ENCODE measurements at places on chromosomes 12 and 14.
A peak's percentile ranks its signal among the peaks of the same experiment; 100 is the strongest.

- no peak for DNase-seq
These were observed 131.5 kb downstream of the GPR135 start for GRCh38 chr14:59333668-59334067.

- DNase-seq = no peak
These were observed 1.2 kb downstream of the AMHR2 start for GRCh38 chr12:53424626-53425514.

DNA sequence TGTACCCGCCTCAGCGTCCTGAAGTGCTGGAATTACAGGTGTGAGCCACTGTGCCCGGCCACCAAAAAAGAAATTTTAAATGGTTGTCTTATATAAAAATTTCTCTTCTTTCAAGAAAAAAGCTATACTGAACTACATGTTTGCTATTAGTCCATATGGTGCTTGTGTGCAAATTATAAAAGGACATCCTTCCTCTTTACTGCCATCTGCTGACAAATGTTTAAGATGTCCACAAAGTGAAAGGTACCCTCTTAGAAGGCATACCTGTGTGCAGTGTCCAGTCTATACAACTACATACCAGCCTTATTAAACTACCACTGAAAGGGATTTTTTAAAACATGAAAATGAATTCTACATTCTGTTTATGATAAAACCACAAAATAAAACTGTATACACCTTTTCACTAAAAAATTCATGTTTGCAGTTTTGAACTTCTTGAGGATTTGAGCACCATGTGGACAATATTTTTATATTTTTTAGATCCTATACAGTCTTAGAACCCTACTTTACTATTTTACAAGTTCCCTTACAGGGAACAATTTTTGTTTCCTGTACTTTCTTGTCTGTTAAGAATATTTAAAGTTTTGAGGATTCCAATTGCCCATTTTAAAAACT is 32.8 kb upstream of the TOMM20L start:
- peak; percentile 17 for DNase-seq

- no peak for DNase-seq
These were observed 41.7 kb upstream of the DDX11 start for GRCh38 chr12:31031951-31032335.

DNA sequence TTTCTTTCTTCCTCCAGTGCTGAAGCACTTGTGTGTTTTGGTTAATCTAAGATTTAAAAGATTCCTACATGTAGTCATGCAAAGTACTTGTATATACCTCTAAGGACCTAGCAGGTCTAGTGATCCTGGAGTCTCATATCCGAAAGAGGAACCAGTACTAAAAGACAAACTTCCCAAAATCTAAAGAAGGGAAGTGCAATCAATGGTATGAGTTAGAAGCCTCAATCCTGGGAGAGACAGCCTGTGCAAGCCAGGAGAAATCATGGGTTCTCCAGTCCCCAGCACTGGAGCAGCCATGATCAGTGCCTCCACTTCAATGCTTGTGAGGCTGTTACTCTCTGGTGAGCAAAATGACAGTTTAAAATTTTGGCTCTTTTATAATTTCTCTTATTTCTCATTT is 277.4 kb downstream of the DAD1 start:
- DNase-seq = no peak

DNA sequence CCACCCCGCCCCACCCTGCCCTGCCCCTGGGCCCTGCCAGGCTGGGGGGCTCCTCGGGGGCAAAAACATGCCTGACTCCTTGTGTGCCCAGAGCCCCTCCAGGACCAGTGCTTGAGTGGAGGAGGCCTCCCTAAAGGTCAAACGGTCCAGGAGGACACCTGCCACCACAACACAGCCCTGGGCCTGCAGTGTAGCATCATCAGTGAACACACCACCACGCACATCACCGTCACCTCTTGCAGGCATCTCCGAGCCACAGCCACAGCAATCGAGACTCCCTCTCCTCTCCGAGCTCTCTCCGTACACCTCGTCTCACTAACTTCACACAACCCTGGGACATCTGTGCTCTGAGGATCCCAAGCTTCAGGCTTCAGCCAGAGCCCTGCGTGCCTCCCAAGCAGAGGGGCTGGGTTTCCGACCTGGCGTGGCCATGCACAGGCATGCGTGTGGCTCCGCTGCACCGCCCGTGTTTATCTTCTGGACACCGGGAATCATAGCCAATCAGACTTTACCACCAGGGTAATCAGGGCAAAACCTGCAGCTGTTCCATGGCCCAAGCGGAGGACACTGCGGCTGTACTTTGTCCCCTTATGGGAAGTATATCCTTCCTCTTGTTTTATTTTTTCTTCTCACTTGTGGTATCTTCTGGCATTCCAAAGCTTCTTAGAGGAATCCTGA is 6.2 kb upstream of the DIO3 start:
- DNase-seq = no peak

DNA sequence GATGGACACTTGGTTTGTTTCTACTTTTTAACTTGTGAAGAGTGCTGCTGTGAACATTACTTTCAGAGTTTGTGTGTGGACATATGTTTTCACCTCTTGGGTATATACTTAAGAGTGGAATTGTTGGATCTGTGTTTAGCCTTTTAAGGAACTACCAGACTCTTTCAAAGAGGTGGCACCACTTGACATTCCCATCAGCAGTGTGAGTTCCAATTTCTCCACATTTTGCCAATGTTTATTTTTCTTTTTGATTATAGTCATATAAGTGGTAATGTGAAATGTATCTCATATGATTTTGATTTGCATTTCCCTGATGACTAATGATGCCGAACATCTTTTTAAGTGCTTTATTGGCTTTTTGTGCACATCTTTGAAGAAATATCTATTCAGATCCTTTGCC is 44.8 kb downstream of the ARHGAP5 start:
- no peak for DNase-seq

- DNase-seq = no peak
These were observed at the start of gene ASCL1 for GRCh38 chr12:102957339-102958050. ASCL1 (plus strand) TSS chr12:102957674; CDS start chr12:102958245, 571 bp downstream.

- DNase-seq = no peak
These were observed 6.2 kb downstream of the SLC41A2 start for GRCh38 chr12:104951759-104952509.

GRCh38 chr14:71362920-71363584 is 455.8 kb downstream of the PCNX1 start:
- DNase-seq = no peak

DNA sequence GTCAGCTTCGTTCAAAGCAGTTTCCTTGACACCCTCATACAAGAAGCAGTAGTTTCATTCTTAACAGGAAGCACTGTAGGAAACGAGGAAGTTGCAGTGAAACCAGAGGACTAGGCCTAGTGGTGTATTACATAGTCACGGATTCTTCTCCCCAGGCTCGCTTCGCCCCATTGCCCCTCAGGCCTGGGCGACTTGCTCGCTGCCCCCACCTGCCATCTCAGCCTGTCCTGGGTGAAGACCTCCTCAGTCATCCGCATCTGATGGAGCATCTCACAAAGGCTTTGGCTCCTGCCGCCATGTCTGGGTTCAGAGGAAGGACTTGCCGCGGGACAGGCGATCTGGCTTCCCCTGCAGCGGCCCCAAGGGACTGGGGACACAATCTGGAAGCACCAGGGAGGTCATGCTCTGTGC is 93.5 kb downstream of the LMNTD1 start:
- no peak for DNase-seq

DNA sequence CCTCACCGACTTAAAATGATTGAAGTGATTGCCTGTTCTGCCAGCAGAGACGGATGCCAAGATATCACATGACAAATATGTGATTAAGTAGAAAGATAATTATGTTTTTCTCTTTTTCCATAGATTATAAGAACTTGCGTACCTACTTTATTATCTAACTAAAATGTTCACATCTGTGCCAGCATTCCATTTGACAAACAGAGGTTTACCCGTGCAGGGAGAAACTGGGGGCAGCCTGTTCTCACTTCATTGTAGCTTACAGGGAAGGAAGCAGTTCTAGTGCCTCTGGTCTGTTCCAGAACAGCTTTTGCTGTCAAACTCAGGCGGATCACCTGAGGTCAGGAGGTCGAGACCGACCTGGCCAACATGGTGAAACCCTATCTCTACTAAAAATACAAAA is 29.6 kb downstream of the CCDC62 start:
- DNase-seq = no peak

- DNase-seq = no peak
These were observed 80.4 kb upstream of the KCNA1 start for GRCh38 chr12:4829161-4829792.

DNA sequence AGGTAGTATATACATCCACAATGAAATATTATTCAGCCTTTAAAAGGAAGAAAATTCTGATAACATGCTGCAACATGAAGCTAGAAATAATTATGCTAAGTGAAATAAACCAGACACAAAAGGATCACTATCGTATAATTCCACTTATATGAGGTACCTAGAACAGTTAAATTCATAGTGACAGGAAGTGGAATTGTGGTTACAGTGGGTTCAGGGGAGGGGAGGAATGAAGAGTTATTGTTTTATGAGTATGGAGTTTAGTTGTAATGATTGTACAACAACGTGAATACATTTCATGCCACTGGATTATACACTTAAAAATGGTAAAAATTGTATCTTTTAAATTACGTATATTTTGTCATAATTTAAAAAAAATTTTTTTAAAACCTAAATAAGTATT is 21.0 kb downstream of the EEA1 start:
- DNase-seq = no peak

DNA sequence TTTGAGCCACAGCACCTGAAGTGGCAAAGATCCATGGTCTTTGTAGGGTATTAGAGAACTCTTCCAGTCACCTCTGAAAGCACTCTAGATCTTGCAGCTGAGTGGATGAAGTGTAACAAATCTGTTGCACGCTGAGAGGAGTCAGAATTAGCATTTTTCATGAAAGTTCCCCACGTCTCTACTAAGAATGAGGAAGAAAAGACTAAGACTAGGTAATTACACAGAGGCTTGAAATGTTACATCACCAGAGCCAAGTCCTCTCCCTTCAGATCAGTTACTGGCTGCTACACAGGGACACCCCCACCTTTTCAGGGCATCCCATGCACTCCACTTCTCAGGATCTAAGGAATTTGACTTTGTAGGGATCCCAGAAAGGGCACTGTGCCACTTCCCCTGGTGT is 98.6 kb upstream of the FKBP4 start:
- DNase-seq = no peak

DNA sequence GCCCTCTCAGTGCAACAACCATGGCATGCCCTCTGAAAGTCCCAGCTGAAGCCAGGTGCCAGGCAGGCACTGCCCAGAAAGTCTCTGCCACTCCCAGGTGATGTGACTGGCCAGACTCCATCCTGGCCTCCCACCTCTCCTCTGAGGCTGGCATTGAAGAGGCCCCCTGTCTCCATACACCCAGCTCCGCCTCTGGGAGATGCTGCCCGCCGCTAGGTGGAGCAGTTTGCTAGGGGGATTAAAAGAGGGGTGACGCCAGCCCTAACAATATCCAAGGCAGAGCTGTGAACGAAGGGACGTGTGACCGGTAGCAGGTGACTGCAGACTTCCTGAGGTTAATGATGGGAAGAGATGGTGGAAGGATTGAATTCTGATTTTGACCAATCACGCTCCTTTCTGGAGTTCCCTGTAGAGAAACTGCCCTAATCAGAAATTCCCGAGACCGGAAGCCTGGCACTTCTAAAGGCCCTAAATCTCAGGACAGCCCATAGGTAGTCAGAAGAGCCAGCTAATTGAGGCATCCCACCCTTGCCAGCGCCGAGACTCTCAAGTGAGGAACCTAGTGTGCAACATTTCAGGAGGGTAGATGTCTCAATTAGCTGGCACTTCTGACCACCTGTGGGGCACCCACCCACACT is 8.3 kb upstream of the PLEK2 start:
- no peak for DNase-seq

GRCh38 chr12:118120579-118121363 is 15.2 kb upstream of the PEBP1 start:
- DNase-seq = peak; percentile 38

DNA sequence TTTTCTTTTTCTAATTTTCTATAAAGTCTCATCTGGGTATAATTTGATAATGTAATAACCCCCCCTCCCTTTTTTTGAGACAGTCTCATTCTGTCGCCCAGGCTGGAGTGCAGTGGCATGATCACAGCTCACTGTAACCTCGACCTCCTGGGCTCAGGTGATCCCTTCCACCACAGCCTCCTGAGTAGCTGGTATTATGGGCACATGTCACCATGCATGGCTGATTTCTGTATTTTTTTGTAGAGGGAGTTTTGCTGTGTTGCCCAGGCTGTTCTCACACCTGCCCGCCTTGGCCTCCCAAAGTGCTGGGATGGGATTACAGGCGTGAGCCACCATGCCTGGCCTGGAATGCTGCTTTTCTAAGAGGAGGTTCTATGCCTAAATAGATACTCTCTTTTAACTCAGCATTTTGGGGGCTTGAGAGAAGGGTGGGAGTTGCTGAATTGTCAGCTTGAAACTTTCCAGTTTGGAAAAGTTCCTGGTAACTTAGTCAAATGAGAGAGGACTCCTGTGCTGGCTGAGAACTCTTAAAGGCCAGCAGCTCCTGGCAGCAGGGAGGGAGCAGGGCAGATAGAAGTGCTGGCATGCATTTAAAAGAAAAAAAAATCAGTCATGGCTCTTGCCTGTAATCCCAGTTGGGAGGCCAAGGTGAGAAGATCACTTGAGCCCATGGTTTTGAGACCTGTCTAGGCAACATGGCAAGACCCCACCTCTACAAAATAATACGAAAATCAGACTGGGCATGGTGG is 13.0 kb downstream of the NUDT4 start:
- no peak for DNase-seq

GRCh38 chr14:72457641-72458040 is 436.3 kb downstream of the DPF3 start:
- DNase-seq = peak; percentile 66

- DNase-seq = peak; percentile 8
These were observed 50.9 kb upstream of the PKP2 start for GRCh38 chr12:32947206-32948067.

DNA sequence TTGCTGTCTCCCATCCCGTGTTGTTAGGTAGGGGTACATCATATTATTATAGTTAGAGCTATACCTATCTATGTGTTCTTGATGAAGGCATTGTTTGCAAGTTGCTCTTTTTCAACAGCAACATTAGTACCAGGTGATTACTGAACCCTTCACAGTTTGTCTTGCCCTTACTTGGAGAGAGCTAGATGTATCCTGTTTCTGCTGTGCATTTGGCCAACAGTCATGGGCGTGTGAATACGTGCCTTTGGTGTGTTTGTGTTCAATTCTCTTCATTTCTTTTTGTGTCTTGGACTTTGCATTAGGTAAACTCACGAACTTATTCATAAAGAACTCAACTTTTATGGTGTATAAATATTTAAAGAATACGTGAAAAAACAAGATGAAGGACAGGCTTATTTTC is 14.3 kb downstream of the ARF6 start:
- no peak for DNase-seq

DNA sequence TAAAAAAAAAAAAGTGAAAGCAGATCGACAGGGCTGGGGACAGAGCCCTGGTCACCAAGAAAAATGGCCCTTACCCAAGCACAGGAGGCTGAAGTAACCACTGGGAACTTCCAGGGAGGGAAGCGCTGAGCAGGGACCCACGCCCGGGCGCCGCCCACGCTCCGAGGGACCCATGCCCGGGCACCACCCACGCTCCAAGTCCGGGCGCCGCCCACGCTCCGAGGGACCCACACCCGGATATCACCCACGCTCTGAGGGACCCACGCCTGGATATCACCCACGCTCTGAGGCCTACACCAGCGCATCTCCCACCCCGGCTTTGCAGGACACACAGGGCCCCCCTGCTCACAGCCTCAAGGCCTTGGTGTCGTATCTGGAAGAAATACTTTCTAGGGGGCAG is 25.7 kb downstream of the CHGA start:
- DNase-seq = no peak
